Stimulated activated CD4-positive, alpha-beta T cell treated with anti-CD3 and anti-CD28 coated beads, Interleukin-4, amount 100 ng/mL, for 1 hour (primary cell): ENCODE measurements at places on chromosomes 5 and 9.

DNA sequence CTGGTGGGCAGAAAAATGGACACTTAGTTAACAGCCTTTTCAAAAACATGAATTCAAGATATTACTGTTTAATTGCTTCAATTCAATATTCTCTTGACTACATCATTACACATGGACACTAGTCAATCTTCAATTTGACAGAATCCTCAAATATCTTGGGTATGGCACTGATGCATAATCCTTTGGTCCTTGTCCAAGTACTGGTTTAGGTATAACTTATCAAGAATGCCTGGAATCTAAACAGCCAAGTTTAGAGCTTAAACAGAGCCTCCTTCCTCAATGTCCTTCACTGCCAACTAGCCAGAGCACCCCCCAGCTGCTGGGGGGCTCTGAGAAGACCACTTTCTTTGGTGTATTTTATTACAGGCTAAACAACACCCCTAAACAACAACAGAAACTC is 61.6 kb upstream of the ERCC6L2 start:
- no peak for DNase-seq

GRCh38 chr5:109931049-109931780 is 241.5 kb downstream of the MAN2A1 start:
- DNase-seq = no peak

DNA sequence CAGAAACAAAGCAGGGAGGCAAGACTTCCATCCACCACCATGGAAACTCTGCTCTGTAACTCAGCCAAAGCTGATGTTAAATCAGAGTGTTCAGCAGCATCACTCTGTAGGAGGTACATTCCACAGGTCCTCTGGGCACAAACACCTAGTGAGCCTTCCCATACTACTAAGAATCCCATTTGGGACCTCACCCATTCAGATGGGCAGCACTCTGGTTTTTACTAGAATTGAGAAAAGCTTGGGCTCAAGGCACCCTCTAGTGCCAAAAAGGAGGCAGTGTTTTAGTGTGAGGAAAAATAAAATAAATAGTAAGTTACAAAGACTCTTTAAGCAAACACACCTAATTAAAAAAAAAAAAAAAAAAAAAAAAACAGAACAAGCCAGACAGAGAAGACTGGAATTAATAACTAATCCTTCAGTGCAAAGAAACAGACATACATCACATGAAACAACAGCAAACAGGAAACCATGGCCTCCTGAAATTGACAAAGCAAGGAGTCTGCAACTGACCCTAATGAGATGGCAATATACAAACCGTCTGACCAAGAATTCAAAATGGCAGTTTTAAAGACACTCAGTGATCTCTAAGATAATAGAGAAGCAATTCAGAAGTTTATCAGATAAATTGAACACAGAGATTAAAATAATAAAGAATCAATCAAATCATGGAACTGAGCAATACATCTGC is 159.5 kb downstream of the GNA14 start:
- DNase-seq = no peak

DNA sequence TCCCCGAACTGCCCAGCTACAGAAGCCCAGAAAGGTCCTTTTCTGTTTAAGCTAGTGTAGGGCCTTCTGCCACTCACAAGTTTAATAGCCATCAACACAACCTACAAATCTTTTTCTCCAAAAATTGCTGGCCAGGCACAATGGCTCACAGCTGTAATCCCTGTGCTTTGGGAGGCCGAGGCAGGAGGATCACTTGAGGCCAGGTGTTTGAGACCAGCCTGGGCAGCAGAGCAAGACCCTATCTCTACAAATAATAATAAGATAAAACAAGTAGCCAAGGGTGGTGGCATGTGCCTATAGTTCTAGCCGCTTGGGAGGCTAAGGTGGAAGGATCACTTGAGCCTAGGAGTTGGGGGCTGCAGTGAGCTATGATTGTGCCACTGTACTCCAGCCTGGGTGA is 176.4 kb downstream of the HSD17B3 start:
- DNase-seq = no peak

DNA sequence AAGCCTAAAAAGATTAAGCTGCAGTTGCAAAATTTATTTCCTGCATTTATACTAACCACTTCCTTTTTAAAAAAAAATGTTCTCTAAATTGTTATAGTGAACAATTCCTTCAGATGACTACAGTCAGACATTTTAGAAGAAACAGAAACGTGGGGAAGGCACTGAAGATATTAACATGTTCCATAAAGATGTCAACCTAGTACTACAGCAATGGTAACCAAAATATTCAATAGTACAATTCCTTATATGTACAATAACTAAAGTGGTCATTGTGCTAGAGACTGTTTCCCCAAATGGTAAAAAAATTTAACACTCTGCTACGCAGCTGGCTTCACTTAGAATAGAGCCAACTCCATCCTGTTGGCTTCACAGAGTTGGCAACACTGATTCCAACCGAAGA is 97.7 kb downstream of the FNBP1 start:
- no peak for DNase-seq

- no peak for DNase-seq
These were observed 45.7 kb upstream of the GHR start for GRCh38 chr5:42377496-42377895.

GRCh38 chr9:129102791-129103594 is 7.6 kb downstream of the CRAT start:
- DNase-seq = peak; percentile 20

DNA sequence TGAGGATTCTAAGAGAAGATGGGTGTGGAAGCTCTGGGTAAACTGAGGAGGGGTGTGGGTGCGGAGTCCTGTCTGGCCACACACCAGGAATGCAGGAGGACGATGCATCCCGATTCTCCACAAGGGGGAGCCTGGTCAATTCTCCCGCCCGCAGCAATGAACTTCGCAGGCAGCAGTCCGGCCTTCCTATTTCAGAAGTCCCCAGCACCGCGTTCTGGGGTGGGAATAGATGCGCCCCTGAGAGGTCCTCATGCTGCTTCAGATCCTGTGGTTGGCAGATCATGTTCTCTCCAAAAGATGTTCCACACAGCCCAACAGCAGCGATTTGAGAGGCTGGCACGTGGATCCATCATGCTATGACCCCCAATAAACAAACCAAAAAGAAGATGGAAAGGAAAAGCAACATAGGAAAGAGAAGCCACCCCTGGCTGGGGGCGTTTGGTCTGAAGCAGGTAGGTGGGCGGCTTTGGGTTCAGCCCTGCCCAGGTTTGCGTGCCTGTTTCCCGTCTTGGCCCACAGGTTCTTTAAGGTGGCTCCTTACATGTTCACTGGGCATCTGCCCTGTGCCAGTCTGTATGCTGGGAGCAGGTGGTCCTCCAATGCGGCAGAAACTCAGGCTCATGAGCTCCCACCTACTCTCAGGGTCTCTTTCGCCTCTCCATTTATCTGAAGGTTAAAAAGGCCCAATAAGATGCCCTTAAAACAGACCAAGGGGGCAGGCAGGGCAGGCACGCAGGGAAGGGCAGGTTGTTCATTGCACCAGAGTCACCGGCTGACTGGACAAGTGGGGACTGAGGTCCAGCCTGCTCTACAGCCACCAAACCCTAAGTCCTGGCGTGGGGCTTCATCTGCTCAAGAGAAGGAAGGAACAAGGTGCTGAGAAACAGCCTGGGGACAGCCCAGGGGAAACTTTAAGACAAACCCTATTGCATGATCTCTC is 171.6 kb downstream of the PAX5 start:
- DNase-seq = no peak

GRCh38 chr5:75306746-75307145 is 30.3 kb upstream of the HMGCR start:
- no peak for DNase-seq

GRCh38 chr5:72512593-72512860 is 5.3 kb upstream of the ZNF366 start:
- no peak for DNase-seq

- DNase-seq = no peak
These were observed 1905.1 kb downstream of the MAT2B start for GRCh38 chr5:165410476-165410875.

DNA sequence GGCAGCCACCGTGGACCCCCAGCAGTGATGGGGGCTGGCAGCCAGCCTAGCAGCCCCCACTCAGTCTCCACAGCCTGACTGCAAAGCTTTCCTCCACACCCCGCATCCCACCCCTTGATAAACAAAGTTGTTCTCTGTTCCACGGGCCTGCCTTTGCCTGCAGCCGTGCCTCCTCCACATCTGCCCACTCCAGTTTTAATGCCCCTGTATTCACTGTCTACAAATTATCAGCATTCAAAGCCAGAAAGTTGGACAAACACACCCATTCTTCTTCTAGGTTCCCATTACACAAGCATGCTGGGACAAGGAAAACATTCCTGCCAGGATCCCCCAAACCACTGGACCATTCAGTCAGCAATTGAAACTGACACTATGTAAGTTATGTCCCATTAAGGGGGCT is 23.0 kb upstream of the NR5A1 start:
- no peak for DNase-seq

- DNase-seq = no peak
These were observed 1571.7 kb upstream of the NUDT12 start for GRCh38 chr5:105134328-105134727.

DNA sequence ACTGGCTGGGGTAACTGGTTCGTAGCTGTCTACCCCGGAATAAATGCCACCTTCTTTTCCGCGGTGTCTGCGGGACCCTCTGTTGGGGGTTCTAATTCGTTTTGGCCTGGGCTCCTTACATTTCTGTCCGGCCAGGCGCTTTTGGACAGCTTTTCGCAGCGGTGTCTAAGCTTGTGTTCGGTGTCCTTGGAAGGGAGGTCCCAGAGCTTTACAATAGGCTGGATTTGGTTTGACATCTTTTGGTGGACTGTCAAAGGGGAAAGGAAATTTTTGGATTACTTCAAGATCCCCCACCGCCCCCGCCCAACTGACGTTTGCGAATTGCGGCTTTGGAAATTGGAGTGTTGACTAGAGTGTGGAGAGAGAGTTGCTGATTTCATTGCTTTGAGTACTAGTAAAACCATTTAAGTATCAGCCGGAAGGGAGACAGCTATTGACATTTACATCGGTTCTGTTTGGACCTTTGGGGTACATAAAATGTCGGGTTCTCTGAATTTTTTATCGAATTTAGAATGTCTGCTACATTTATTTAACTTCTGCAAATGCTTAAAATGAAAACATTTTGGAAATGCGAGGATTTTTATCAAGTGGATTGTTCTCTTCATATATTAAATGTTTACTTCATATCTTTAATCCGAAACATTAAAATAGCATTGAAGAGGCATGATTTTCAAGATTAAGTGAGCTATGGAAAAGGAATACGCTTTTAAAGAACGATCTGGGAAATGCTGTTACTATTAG is 4.7 kb upstream of the PURA start:
- DNase-seq = no peak

DNA sequence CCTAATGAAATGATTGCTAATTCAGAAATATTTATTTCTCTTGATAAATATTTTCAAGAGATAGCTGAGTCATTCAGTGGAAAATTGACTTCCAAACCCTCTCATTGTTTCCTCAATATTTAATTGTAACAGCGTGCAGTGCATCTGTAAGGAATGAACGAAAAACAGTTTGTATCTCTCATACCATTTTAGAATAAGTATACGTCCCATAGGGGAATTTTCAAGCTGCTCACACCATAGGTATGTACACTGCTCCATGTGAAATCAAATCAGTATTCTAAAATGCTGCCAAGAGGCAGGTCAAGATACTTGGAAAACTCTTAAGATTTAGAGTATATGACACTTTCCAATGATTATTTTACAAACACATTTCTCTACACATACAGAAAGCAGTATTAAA is 202.2 kb downstream of the ARL15 start:
- DNase-seq = no peak

DNA sequence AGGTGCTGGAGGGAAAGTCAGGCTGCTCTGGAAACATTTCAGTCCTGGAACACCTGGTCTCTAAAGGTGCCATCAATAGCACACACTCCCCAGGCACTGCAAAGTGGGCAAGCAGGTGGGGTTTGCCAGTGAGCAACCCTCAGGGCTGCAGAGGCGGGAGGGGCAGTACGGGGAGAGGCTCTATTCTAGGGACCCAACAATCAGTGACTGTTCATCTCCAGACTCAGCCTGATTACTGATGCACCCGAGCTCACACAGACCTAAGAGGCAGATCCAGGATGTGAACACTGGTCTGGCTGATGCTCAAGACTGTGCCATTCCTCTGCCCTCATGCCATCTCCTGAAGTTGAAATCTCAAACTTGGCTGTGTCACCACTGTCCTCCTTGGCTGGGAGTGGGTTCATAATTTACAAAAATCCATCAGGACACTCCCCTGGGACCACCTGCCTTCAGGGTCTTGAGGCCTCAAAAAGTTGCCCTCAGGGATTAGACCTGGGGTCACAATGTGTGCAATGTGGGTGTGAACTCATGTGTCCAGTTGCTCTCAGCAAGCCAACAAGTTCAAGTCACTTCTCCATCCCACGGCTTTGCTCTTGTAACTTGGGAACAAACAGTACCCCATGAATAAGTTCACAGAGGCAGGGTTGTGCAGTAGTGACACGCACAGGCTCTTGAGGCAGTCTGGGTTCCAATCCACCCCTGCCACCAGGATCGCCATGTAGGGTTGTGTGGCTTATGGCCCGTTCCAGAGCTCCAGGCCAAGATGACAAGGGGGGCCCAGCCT is 19.9 kb upstream of the KCNMB1 start:
- no peak for DNase-seq

GRCh38 chr5:138841531-138841930 is 33.6 kb downstream of the LRRTM2 start:
- DNase-seq = no peak

DNA sequence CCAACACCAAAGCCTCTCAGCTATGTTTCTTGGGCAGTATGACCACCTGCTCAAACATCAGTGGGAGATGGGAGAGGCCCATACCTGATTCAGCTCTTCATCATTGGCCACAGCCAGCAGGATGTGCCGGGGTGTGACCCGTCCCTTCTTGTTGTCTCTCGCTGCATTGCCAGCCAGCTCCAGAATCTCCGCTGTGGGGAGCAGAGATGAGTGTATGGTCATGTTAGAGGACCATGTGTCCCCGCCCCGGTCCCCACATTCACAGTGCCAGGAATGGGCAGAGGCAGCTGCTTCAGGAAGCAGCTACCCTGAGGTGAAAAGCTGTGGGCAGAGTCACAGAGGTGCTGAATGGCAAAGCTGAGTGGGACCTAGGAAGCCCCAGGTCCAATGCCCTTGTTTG is 29.1 kb downstream of the MACROH2A1 start:
- no peak for DNase-seq

- DNase-seq = no peak
These were observed 40.3 kb downstream of the NUP188 start for GRCh38 chr9:128987805-128988204.

DNA sequence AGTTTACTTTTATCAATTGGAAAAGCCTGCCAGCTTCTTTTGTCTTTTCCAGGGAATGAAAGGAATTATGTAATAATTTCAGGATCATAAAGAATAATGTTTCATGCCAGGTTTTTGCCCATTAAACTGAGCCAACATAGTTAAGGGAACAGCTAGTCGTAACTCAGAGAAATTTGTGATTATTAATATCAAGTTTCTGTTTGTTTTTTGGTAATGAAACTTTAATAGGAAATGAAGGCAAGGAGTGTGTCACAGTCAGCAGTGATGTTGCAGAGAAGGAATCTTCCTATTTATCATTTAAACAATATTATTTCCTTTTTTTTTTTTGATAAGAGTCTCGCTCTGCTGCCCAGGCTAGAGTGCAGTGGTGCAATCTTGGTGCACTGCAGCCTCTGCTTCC is 10.7 kb downstream of the NFIL3 start:
- no peak for DNase-seq

- DNase-seq = no peak
These were observed 11.5 kb downstream of the TMEM171 start for GRCh38 chr5:73131711-73132425.
